ENCODE measurements at places on chromosomes 2 and 18.

DNA sequence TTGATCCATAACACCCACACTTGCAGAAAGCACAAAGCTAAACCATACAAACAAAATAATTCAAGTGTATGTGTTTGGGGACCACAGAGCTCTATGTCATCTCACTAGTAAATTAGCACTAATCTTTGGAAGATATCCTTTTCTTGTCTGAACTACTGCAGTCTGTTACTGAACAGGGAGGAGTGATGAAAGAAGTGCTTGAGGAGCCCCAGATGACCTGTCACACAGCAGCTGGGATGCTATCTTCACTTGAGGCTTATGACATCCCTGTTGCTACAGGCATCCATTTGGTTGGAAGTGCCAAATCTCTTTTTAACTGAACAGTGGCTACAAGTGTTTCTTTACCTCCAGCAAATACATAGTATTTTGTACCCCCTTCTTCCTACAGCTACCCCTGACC lies 386.3 kb upstream of the CHAC2 start:
- no peak for DNase-seq

- DNase-seq: no peak
These were observed 402.5 kb downstream of the STK39 start for GRCh38 chr2:167844714-167845530.

GRCh38 chr2:152097290-152097800 lies 1.5 kb downstream of the CACNB4 start:
- no peak for DNase-seq

GRCh38 chr2:33354981-33355380 lies 121.5 kb upstream of the RASGRP3 start:
- DNase-seq: no peak

- DNase-seq: no peak
These were observed 253.3 kb upstream of the TCF4 start for GRCh38 chr18:55841314-55841713.

Measured in stimulated activated CD4-positive, alpha-beta T cell treated with anti-CD3 and anti-CD28 coated beads, Interleukin-1b, Interleukin-23, amount 100 ng/mL, for 1 hour (primary cell).